ENCODE measurements at places on chromosomes 6 and 20. TPM values are rescaled to one million over a fixed set of nuclear protein-coding genes. Genes with fewer than 3 reads are reported as not detected.

The IP6K3 gene
- total RNA-seq: not detected

The MBOAT1 gene
- total RNA-seq: 3.1 TPM

DNA sequence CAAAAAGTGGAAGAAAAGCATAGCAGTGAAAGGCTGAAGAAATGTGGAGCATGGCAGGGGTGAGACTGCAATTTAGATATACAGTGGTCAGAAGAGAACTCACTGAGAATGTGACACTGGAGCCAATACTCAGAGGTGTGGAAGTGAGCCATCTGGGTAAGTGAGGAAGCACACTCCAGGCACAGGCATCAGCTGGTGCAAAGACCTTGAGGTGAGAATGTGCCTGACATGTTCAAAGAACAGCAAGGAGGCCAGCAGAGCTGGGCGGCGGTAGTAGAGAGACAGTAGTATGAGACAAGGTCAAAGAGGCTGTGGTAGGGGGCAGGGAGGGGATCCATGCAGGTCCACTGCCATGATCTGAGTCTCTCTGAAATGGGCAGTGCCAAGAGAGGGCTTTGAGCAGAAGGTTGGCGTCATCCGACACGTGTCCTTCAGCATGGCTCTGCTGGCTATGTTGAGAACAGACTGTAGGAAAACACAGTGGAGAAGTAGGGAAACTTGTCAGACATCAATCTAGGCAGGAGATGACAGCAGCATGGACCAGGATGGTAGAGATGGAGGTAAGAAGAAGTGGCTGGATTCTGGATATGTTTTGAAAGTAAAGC is 84.4 kb downstream of the PLCG1 start:
- no peak for DNase-seq

The RIPPLY2 gene
- total RNA-seq: 12.9 TPM

GRCh38 chr20:39784693-39785092 is 822.5 kb downstream of the DHX35 start:
- no peak for DNase-seq

DNA sequence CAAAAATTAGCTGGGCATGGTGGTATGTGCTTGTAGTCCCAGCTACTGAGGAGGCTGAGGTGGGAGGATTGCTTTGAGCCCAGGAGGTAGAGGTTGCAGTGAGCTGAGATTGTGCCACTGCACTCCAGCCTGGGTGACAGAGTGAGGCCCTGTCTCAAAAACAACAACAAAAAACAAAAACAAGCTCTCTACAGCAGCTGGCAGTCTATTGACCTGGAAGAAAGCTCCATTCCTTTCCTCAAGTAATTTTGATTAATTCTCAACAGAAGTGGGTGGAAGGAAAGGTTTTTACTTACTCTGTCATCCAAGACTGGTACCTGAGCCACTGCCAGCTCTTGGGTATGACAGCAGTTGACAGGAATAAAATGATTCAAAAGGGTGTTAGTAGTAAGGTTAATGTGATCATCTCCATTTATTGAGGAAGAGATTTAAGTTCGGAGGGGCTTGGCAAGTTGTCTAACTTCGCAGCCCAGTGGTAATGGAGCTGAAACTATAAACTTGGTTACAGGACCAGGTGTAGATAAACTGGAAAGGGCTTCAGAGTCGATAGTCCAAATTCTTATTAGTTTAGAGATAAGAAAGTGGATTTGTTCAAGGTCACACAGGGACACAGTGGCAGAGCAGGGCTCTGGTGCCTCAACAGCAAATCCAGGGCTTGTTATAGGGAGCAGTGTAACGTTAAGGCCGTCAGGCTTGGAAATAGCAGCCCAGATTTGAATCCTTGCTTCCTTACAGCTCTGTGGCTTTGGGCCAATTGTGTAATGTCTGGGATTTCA is 14.8 kb downstream of the SRSF3 start:
- DNase-seq: no peak

The SNX5 gene
- 60.4 TPM for total RNA-seq

The PLG gene
- total RNA-seq: 0.62 TPM

GRCh38 chr20:44979090-44979621 is 12.8 kb downstream of the STK4 start:
- DNase-seq: no peak

The SLC22A2 gene
- 1.1 TPM for total RNA-seq

The TFB1M gene
- total RNA-seq: 17.2 TPM

DNA sequence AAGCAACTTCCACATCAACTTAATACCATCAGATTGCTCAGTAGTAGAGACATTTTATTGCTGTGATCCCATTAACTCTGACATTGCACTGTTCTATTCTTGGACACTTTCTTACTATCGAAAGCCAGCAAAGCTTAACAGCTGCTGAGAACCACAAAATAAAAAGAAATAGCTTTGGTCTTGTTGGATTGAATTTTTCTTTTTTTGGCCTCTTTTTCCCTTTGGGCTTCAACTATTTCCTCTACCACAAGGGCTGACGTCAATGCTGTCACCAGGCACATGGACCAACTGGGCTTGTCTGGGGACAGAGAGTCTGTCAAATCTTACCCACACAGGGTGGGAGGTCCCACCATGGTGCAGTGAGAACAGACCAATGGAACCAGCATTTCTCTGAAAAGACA is 63.4 kb upstream of the ENPP5 start:
- no peak for DNase-seq

DNA sequence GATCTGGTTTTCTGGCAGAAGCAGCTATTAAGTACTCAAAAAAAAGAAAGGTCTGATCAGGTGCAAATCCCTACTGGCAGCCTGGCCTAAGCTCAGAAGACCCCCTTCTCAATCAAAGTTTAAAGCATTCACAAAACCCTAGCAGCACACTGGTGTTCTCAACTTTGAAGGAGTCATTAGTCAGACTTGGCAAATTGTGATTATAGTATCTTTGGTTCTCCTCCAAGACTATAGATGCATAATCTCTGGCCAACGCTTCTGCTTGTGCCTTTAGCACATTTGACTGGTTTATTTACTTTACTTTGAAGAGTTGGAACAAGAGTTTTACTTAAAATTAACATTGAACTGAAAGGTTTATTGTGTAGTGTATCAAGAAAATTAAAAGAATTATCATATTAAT is 248.9 kb downstream of the PTPRK start:
- no peak for DNase-seq

The IMPG1 gene
- total RNA-seq: not detected

DNA sequence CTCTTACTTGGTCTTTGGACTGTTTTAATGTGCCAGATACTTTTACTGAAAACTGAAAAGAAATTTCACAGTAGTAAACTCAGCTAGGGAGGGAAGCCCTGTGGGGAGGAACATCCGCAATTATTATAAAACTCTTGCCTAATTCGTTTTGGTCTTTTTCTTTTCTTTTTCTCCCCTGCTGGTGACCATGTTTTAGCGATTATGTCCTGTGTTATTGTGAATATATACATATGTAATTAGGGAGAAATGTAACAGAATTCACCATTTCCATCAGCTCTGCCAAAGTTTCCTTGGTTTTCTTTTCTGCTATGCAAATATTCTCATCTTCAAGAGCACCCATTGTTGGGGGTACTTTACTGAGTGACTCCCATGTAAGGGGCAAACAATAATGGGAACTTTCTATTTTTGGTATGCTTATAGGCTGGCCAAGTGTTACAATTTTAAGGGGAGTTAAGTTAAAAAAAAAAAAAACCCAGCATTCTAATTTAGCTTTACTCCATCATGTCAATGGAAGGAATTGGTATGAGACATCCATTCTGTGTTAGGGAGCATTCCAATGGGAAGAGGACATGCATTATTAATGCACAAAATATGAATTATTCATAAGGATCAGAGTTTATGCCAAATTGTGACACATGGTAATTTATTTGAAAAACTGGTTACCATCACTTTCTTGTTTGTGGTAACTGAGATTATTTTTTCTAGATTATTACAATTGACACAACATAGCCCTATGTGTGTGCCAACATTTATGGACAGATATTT is 2.0 kb downstream of the DOK5 start:
- DNase-seq: no peak

DNA sequence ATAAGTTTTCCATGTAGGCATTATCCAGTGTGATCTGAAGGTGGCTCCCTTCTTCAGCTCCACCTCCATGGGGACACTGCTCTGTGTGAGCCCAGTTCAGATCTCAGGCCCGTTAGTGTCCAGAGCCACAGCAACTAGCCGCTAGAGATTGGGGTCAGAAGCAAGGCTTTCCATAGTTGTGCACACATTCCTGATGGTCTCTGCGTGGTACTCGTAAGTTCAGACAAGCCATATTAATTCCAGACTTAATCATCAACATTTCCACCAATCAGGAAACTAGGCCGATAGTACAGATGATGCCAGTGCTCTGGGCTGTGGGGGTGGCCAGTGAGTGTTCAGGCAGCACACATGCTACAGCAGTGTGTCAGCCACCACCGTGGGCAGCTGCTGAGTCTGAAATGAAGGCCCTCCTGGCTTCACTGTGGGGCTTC is 17.5 kb upstream of the SYNCRIP start:
- peak; percentile 20 for DNase-seq

DNA sequence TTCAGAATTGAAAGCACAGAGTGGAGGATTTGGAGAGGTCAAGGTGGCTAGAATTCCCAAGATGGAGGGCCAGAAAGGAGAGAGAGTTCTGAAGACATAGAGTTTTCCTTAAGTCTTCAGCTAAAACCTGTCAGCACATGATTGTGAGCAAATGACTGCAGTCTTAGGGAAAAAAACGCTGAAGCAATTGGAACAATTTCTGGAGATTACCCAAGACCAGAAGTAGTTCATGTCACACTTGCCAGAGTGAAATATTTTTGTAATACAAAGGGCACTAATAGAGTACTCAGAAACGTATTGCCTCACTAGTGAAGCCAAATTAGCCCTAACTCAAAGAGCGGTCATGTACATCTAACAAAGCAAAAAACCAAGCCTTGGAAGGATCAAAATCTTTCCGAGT is 541.3 kb upstream of the MARCKS start:
- DNase-seq: no peak

The GLO1 gene
- 75.2 TPM for total RNA-seq

GRCh38 chr6:36220226-36220625 is 23.7 kb downstream of the BRPF3 start:
- no peak for DNase-seq

- no peak for DNase-seq
Measured at GRCh38 chr6:89575562-89575960, 63.0 kb downstream of the LYRM2 start.

- DNase-seq: no peak
Measured at GRCh38 chr6:46263707-46264086, 92.9 kb upstream of the ENPP5 start.

DNA sequence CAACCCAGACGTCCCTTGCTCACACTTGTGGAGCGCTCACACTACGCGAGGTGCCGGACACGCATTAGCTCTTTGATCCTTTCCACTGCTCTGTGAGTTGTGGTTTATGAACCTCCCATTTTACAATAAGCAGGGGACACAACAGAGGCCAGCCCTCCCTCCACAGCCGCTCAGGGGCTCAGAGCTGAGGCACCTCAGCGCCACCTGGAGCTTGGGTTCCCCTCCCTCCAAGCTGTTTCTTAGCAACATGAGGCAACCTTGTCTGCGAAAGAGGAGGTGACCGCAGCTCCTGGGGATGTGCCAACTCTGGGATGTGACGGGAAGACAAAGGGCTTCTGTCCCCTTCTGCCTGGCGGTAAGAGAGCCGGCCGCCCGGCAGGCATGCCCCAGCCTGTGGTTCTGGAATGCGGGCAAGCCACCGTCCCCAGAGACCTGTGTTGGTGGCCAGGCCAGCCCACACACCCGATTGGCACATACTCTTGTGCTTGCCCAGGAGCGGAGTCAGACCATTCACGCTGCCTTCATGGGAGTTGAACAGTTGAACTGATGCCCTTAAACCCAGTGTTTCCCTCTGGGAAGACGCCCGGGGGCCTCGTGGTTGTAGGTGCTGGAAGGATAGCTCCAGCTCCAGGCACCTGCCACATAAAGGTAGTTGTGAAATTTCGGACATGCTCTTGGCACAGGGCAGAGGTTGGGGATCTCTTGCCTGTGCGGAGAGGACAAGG is 44.5 kb downstream of the RBM38 start:
- DNase-seq: peak; percentile 46

The ZCCHC3 gene
- 27.0 TPM for total RNA-seq

DNA sequence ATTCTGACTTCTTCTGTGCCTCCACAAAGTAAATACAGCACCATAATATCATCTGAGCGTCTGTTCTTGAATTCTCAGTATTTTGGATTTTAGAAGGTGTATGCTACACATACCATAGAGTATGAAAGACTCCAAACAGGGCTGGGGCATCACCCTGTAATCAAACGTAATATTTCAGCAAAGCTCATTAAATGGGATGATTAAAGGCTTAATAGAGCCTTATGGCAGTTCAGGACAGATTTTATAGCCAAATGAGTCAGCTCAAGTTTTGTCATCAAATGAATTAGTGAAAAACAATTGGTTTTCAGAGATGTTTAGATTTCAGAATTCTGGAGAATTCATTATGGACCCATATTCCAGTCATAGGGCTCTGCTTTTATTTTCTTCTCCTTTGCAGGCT is 68.9 kb downstream of the TULP4 start:
- DNase-seq: no peak

DNA sequence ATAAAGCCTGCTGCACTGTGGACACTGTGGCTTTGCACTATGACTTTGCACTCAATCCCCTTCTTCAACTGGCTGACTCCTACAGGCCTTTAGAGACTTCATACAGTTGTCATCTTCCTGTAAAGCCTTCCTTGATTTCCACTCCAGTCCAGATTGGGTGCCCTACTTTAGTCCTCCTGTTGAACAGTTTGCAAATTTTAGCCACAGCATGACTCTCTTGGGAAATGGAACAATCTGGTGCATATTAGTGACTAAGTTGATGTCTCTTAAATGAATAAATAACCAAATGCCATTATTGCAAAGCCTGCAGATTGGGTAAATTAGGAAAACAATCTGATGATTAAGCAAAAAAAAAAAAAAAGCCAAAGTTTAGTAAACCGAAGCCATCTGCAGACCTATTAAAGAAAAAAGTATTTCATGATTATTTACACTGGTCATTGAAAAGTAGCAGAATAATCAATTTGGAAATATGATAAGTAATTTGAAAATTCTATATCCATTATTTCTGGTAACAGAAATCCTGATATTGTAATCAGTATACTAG is 12.6 kb downstream of the PLCB4 start:
- DNase-seq: no peak

DNA sequence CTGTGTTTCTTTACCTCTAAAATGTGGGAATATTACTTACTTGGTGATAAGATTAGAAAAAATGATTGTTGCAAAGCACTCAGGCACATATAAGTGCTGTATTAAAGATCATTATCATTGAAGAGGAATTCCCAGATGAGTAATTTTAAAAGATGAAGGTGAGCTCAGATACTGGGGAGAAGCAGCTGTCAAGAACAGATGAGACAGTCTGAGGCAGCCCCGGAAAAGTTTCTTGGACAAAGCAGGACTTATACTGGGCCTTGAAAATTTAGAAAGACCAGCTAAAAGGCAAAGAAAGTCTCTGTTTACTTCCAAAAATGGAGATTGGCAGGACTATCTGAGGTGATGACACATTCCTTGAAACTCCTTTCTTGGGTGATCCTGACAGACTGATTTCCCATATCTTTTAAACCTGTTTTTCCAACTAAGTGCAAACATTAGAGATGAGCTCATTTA is 93.8 kb upstream of the MARCKS start:
- no peak for DNase-seq
